Suppressor macrophage (primary cell): ENCODE measurements at places on chromosomes 16 and 17.

GRCh38 chr16:13426269-13426668, 493.7 kb upstream of the ERCC4 start:
- no peak for DNase-seq

- no peak for DNase-seq
Observed at GRCh38 chr17:77952368-77952767, 6.1 kb upstream of the TNRC6C start.

- peak; percentile 93 for DNase-seq
Observed at GRCh38 chr17:82351713-82352488, 7.1 kb upstream of the TEX19 start.

GRCh38 chr17:274902-275301, 77.7 kb downstream of the RPH3AL start:
- DNase-seq: no peak

GRCh38 chr16:29811170-29811895, 660 bp upstream of the PRRT2 start:
- peak; percentile 95 for DNase-seq

DNA sequence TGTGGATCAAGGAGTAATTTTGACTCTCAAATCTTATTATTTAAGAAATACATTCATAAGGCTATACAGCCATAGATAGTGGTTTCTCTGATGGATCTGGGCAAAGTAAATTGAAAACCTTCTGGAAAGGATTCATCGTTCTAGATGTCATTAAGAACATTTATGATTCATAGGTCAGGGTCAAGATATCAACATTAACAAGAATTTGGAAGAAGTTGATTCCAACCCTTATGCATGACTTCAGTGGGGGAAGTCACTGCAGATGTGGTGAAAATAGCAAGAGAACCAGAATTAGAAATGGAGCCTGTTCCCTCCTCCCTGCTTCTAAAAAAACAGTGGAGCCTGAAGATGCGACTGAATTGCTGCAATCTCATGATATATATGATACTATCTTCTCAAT, 36.6 kb upstream of the HNF1B start:
- no peak for DNase-seq

DNA sequence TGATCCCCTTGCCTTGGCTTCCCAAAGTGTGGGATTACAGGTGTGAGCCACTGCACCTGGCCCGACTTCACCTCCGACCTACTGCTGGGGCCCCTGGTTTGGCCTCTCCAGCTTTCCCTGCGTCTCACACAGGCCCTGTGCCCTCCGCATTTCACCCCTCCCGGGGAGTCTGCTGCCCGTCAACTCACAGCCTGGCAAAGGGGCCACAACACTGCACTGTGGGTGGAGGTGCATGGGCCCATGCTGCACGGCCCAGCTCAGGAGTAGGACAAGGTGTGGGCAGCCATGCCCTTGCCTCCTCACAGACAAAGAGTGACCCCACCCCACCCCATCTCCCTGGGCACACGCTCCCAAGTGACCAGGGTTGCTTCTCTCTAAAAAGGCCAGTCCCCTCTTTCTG, 12.6 kb upstream of the TBX2 start:
- DNase-seq: no peak
